CD4-positive, alpha-beta T cell treated with Interleukin-15 for 1 hour (primary cell): ENCODE measurements at places on chromosomes 2 and 18.

DNA sequence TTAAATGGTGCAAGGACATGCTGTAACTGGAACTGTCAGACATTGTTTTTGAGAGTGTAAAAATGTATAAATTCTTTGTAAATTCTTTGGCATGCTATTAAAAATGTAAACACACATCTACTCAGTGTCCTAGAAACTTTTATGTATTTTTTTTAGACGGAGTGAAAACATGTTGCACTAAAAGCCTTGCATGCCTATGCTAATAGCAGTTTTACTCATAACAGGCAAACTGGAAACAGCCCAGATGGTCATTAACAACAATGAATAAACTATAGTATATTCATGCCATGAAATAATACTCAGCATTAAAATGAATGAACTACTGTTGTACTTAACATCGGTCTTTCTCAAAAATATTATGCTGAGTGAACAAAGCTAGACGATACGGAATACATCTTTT lies 954.8 kb upstream of the DDX18 start:
- no peak for DNase-seq

DNA sequence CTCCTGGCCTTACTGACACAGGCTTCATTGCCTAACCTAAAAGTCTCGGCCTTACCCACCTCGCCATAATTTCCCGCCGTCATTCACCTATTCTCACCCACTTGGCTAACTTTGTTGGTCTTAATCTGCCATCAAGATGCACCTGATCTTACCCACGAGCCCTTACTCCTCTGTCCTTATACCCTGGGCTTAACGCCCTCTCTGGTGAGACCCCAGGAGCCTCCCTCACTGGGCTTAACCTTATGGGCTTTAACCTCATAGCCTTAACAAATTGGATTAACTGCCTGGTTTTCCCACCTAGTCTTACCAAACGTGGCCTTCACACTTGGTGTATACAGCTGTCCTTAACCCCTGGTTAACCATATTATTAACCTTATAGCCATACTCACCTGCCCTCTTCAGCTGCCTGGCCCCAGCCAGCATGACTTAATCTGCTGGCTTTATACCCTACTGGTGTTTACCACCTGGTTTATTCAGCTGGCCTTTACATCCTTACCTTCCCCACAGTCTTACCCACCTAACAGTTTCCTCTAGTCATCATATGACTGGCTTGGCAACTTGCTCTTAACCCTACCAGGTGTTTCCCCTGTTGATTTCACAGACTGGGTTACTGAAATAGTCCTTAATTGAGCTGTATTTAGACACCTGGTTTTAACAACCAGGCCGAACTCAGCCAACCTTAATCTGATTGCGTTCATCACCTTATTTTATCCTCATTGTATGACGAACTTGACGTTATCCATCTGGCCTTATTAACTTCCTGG lies 132.0 kb upstream of the ZSWIM2 start:
- no peak for DNase-seq

DNA sequence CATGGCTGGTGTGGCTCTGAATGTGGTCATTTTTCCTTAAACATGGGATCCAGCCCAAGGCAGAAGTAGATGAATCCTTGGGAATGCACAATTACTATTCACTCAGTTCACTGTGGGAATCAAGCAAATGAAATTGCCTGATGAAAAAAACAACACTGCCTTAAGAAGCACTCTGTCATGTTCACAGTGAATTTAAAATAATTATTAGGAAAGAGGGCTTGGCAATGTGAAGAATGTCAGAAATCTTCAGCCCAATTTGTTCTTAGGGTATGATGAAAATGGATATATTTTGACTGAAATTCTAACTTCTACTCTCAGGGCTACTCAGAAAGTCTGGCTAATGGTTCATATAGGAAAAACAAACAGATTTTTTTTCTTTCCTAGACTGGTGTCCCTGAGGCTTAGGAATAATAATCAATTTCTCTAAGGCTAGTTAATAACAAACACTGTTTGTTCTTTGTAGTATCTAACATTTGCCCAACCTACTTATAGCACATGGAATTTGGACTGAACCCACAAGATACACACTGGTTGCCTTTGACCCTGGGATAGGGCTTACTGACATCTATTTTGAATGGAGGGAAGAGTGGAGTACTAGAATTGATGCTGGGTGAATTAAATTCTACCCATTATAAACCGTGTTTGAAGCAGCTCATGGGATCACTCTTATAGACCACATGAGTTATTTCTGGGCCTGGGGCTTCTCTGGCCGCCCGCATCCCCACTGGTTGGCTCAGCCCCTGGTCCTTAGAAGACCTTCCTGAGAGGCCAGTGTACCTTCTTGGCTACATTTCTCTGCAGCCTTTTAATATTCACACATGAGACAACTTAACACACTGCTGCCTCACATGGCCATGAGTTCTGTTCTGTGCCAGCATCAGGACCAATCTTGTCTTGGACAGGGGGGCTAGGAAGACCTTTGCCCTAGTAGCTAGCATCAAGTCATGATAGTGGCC lies 8.3 kb upstream of the MRPL33 start:
- no peak for DNase-seq

DNA sequence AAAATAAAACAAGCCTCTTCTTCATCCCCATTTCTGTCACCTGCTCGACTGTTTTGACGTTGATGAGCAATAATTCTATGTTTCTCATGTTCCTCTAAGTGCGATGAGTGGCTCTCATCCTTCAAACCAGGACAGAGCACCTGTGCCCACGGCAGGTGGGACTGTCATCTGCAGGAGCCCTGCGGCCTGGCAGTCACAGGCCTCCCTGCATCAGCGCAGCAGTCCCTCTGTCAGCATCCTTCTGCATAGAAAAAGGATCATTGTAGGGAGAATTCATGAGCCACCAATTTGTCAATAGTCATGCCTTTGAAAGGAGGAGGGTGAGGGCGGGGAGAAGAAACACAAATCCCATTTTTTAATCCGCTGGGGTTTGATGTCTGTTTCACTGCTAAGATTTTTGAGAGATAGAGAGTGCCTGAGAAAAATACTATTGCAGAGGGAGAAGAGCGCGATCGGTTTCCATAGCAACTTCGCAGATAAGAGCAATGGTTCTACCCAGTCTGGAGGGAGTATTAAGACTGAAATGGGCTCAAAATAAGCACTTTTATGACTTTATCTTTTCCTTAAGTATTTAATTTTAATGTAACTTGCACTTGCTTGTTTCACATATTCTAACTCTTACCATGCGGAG lies 234.3 kb upstream of the NCKAP5 start:
- DNase-seq: no peak

DNA sequence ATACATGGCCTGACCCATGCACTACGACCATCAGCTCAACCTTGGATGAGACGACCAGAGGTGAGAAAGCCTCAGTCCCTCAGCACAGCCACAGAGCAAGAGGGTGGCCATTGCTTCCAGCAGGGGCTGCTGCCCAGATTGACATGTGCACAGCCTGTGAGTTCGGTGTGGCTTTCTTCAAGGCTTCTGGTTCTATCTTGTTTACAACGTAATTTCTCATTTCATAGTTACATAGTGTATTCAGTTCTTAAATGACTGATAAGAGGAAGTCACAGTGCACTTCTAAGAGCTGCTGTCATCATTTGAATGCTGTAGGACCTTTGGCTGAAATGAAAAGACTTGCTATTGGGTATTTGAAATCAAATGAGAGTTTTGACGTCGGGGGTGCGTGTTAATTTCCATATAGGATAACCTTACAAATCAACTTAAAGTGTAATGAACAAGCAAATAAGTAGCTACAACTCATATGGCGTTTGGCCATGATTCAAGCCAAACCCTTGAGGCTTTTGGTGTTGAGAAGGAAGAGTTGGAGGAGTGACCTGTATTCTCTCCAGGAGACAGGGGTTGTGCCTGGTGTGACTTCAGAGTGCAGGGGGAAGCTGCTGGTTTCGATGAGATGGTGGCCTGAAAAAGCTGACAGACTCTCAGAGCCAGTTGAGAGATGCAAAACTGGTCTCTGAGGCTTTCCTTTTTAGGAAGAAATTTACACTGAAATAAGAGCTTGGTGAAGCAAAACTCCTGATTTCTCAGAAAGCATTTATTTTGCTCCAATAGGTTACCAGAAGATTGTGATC lies 51.0 kb downstream of the TSHZ1 start:
- no peak for DNase-seq

- peak; percentile 32 for DNase-seq
These were observed 96.0 kb downstream of the HNMT start for GRCh38 chr2:138060301-138060635.

DNA sequence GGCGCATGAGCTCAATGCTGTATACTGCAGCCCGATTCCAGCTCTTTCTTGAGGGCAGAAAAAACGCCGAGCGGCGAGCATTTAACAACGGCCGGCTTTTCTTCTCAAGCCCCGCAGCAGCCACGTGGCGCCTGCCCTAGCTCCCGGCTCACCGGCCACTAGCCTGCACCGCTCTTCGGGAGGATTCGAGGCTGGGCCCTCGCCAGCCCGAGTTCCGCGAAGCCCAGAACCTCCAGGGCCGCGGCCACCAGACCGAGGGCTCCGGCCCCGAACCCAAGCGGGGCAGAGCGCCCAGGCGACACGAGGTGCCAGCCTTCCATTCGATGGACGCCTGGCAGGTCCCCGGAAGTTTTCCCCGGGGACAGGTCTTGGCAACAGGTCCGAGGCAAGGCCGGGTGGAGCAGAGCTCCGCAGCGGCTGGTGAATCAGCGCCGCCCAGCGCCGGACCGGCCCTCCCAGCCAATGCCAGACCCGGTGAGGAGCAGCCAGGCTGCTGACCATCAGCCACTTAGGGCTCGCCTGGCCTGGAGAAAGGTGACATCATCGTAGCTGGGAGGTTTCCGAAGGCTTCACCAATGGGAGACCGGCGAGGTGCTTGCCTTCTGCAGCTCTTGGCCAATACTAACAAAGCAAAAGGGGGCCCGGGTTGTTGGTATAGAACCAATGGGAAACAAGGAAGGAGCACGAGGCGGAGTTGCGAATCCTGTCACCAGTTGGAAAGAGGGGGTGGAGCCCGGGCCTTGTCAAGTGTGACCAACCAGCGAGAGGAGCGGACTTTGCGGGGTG lies 552 bp upstream of the MXD1 start:
- peak; percentile 100 for DNase-seq

GRCh38 chr2:5111581-5111980 lies 580.6 kb upstream of the SOX11 start:
- no peak for DNase-seq

GRCh38 chr18:73487966-73488365 lies 620.2 kb upstream of the NETO1 start:
- DNase-seq: no peak

GRCh38 chr2:52402128-52402527 lies 1365.5 kb upstream of the CHAC2 start:
- no peak for DNase-seq

DNA sequence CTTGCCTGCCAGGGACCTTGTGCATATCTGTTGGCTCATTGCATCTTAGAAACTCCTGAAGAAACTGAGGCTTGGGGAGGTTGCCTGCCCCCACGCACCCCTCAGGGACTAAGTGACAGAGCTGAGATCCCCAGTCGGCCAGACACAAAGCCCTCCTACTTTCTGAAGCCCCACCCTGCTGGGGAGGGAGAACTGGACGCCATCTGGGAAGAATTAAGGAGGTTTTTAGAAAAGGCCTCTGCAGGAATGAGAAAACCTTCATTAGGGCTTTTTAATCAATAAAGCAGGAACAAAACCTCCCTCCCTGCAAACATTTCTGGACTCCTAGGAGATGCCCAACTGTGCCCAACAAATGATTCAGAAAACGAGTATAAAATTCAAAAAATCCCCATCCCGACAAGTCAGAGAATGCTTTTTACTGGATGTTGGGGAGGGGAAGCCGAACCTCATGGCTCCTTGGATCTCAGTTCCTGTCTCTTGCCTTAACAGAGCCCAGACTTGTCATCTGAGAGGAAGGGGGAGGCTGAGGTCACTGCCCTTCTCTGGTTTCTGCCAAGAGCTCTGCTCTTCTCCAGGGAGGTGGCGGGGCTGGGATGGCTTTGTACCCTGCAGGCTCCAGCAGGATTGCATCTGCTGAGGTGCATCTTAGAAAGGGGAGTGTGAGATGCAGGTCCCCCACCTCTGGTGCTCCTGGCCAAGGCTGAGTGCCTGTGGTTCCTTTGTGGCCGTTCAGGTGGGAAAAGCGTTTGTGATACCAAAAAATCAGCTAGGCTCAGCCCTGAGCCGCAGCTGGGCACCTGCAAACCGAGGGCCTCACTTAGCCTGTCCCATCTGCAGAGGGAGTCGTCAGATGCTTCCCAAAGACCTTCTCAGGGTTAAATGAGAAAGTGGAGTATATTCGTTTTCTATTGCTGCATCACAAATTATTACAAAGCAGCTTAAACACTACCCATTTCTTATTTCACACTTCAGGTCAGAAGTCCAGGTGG lies 142.4 kb downstream of the ZFP36L2 start:
- DNase-seq: no peak
